ENCODE measurements at places on chromosomes 7 and 10. TPM values are rescaled to one million over a fixed set of nuclear protein-coding genes. Genes with fewer than 3 reads are reported as not detected.

- no peaks in the 10 kb centered on the region for H3K27me3 ChIP-seq
- DNase-seq, result no peak
- no peak overlapping the region for H3K27ac ChIP-seq
Observed at GRCh38 chr7:45885264-45885882, 2.9 kb upstream of the IGFBP1 start.

Gene MDFIC
- total RNA-seq, result 35.8 TPM

- no peaks in the 10 kb centered on the region for H3K36me3 ChIP-seq
- no peak overlapping the region for H3K27ac ChIP-seq
- H3K4me3 ChIP-seq, result no peak overlapping the region
- DNase-seq, result no peak
Observed at GRCh38 chr10:109701633-109702215, 221.6 kb downstream of the XPNPEP1 start.

GRCh38 chr10:119315128-119316001, 108.0 kb downstream of the GRK5 start:
- H3K27me3 ChIP-seq, result no peaks in the 10 kb centered on the region
- peak overlapping the region; percentile 37 for H3K27ac ChIP-seq
- DNase-seq, result no peak
- H3K4me3 ChIP-seq, result no peak overlapping the region
- H3K4me1 ChIP-seq, result no peaks in the 10 kb centered on the region

Gene BET1
- total RNA-seq, result 10.3 TPM

Gene GIMAP1
- total RNA-seq, result 19.1 TPM

- no peak overlapping the region for H3K27ac ChIP-seq
- H3K4me3 ChIP-seq, result no peak overlapping the region
- DNase-seq, result no peak
- no peaks in the 10 kb centered on the region for H3K27me3 ChIP-seq
- no peaks in the 10 kb centered on the region for H3K36me3 ChIP-seq
- H3K4me1 ChIP-seq, result no peaks in the 10 kb centered on the region
Observed at GRCh38 chr7:117841611-117842010, 31.6 kb downstream of the CTTNBP2 start.

DNA sequence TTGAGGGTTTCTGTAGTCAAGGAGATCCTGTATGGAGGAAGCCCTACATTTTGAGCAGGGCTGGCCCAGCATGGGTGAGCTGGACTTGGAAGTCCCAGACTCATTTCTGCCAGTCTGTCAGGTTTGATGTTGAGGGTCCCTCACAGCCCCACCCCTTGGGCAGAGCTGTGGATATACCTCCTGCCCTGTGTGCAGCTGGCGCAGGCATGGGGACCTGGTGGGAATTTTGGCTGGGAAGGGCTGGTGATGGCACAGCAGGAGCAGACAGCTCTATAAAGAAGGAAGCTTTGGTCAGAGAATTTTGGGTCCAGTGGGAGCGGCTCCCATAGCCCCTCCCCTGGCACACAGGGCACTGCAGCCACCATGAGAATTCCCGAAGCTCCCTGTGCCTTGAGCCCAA, 482.6 kb downstream of the RPS24 start:
- H3K4me1 ChIP-seq, result peaks cover 14% of the 10 kb centered on the region
- H3K27ac ChIP-seq, result peak overlapping the region; percentile 86
- H3K27me3 ChIP-seq, result no peaks in the 10 kb centered on the region
- no peaks in the 10 kb centered on the region for H3K36me3 ChIP-seq

Gene ELMO1
- 64.7 TPM for total RNA-seq

DNA sequence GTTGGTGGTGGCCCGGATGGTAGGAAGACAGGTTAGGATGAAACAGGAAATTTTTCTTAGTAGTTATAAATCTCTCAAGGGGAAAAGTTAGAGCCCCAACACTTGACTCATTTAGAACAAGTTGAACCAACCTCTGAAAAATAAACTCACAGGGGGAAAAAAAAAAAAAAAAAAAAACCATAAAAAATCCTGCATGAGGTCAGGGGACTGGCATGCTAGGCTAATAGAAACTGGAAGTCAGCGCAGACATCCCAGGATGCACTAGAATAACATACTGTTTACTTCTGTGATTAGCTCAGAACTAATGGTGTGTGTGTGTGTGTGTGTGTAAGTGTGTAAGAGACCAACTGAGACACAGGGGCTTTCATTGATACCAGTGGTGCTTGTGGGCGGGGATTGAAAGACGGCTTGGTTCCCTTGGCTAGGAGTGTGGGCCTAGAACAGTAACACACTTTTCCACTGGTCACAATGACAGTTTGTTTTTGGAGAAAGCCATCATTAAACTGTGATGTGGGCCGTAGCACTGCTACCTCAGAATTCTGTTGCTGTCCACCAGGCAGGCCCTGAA, 491.6 kb upstream of the GALNT17 start:
- no peaks in the 10 kb centered on the region for H3K27me3 ChIP-seq
- H3K27ac ChIP-seq, result no peak overlapping the region
- no peak overlapping the region for H3K4me3 ChIP-seq
- no peaks in the 10 kb centered on the region for H3K36me3 ChIP-seq

Gene CSTF2T
- total RNA-seq, result 25.2 TPM

Gene STRIP2
- 2.2 TPM for total RNA-seq

- H3K27ac ChIP-seq, result no peak overlapping the region
- no peak for DNase-seq
- no peaks in the 10 kb centered on the region for H3K36me3 ChIP-seq
- H3K4me3 ChIP-seq, result peak overlapping the region; percentile 34
Observed at GRCh38 chr7:108455551-108455997, 662 bp downstream of the NRCAM start.

Gene DRGX
- total RNA-seq, result not detected

- no peaks in the 10 kb centered on the region for H3K27me3 ChIP-seq
- H3K27ac ChIP-seq, result no peak overlapping the region
- H3K4me1 ChIP-seq, result no peaks in the 10 kb centered on the region
- H3K36me3 ChIP-seq, result no peaks in the 10 kb centered on the region
- no peak overlapping the region for H3K4me3 ChIP-seq
Observed at GRCh38 chr10:74645692-74646091, 180.7 kb upstream of the KAT6B start.

DNA sequence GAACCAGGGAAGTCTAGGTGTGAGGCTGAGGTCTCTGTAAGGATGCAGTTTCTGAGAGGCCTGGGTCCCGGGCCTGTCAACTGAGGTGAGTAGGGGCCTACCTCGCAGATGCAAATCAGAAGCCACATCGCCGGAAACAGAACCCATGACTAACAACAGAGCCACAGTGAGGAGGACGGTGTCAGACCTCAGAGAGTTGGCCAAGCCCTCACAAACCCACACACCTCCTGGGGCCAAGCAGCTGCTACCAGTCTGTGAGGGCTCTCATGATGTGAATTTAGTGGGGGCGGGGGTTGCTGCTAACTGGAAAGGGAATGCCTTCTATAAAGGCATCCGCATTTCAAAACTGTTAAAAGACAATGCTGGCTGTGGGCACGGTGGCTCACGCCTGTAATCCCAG, 103.0 kb downstream of the COBL start:
- no peaks in the 10 kb centered on the region for H3K36me3 ChIP-seq
- DNase-seq, result no peak
- no peaks in the 10 kb centered on the region for H3K4me1 ChIP-seq
- H3K27ac ChIP-seq, result no peak overlapping the region
- H3K27me3 ChIP-seq, result no peaks in the 10 kb centered on the region
- H3K4me3 ChIP-seq, result no peak overlapping the region

Gene FANK1
- total RNA-seq, result 2.5 TPM

GRCh38 chr10:22666287-22667092, 47.9 kb downstream of the PIP4K2A start:
- H3K27ac ChIP-seq, result no peak overlapping the region
- no peak for DNase-seq
- no peaks in the 10 kb centered on the region for H3K36me3 ChIP-seq
- no peak overlapping the region for H3K4me3 ChIP-seq

DNA sequence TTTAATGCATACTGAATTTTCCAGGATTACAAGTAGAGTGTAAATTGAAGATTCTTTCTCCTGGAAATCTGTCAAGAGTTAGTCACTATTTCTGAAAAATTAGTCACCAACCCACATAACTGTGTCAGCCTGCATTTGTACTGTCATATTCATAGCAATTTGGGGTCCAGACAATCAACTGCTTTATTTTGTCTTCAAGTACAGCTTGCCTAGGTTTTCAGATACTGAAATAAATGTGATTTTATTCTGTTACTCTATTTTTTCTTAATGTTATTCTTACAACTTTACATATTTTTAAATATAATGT, 55.1 kb downstream of the CUBN start:
- DNase-seq, result no peak
- no peaks in the 10 kb centered on the region for H3K36me3 ChIP-seq
- H3K27me3 ChIP-seq, result no peaks in the 10 kb centered on the region
- H3K4me1 ChIP-seq, result no peaks in the 10 kb centered on the region
- no peak overlapping the region for H3K4me3 ChIP-seq

Gene CALCR
- total RNA-seq, result not detected

Gene ITIH5
- total RNA-seq, result 9.5 TPM

Gene ZNF425
- total RNA-seq, result not detected

- H3K36me3 ChIP-seq, result no peaks in the 10 kb centered on the region
- no peak overlapping the region for H3K27ac ChIP-seq
- H3K4me3 ChIP-seq, result no peak overlapping the region
- H3K27me3 ChIP-seq, result no peaks in the 10 kb centered on the region
- no peaks in the 10 kb centered on the region for H3K4me1 ChIP-seq
Observed at GRCh38 chr10:48456361-48456804, 148.5 kb downstream of the ARHGAP22 start.

- no peak for DNase-seq
- H3K4me1 ChIP-seq, result peaks cover 4% of the 10 kb centered on the region
- H3K27ac ChIP-seq, result no peak overlapping the region
- no peaks in the 10 kb centered on the region for H3K27me3 ChIP-seq
- no peaks in the 10 kb centered on the region for H3K36me3 ChIP-seq
Observed at GRCh38 chr10:75013007-75013406, 98.4 kb upstream of the SAMD8 start.

DNA sequence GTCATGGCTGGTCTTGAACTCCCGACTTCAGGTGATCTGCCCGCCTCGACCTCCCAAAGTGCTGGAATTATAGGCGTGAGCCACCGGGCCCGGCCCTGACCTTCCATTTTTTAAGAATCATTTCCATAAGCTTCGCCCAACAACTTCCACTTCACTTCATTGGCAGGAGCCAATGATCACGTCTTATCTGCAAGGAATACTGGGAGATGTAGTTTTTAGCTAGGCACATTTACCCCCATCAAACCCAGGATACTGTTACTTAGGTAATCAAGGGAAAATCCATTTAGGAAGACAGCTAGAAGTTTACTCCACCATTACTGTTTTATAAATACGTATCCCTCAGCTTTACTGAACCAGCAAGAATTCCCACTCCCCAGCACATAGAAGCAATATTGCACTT, 3.4 kb upstream of the CDK13 start:
- H3K4me1 ChIP-seq, result no peaks in the 10 kb centered on the region
- H3K36me3 ChIP-seq, result no peaks in the 10 kb centered on the region
- no peaks in the 10 kb centered on the region for H3K27me3 ChIP-seq

DNA sequence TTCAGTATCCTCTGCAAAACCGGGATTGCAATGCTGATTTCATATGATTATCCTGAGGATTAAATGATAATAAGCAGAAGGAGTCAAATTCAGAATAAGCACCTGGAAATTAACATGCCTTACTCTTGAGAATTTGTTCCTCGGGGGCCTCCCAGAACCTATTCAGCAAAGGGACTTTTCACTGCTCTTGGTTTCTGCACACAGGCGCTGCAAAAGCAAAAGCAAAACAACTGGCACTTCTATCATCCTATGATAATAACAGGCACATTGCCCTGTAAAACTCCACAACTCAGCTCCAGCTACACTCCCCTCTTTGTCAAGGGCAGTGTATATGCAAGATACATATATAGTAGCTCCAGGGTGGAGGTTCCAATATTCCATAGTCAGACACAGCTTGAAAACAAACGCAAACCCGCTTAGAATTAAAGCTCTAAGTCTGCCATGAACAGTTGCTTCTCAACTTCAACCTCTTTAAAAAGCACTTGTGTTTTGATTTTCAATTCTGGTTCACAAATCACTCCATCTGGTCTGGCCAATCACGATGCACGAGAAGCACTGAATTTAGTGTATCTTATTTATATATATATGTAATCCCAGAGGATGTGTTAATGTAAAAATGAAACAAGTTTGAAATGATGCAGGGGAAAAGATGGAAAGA, 119.9 kb upstream of the PTER start:
- no peaks in the 10 kb centered on the region for H3K27me3 ChIP-seq
- no peaks in the 10 kb centered on the region for H3K4me1 ChIP-seq
- no peaks in the 10 kb centered on the region for H3K36me3 ChIP-seq
- DNase-seq, result no peak

- H3K4me3 ChIP-seq, result no peak overlapping the region
- no peaks in the 10 kb centered on the region for H3K4me1 ChIP-seq
- H3K27ac ChIP-seq, result no peak overlapping the region
- H3K27me3 ChIP-seq, result no peaks in the 10 kb centered on the region
Observed at GRCh38 chr7:16915405-16915804, 33.6 kb upstream of the AGR3 start.
